Stimulated activated CD4-positive, alpha-beta T cell treated with anti-CD3 and anti-CD28 coated beads, Interleukin-4, amount 100 ng/mL, for 4 hours (primary cell): ENCODE measurements at places on chromosomes 5 and 9.

- DNase-seq, result no peak
These were observed 263.9 kb downstream of the PAPPA start for GRCh38 chr9:116417464-116417863.

DNA sequence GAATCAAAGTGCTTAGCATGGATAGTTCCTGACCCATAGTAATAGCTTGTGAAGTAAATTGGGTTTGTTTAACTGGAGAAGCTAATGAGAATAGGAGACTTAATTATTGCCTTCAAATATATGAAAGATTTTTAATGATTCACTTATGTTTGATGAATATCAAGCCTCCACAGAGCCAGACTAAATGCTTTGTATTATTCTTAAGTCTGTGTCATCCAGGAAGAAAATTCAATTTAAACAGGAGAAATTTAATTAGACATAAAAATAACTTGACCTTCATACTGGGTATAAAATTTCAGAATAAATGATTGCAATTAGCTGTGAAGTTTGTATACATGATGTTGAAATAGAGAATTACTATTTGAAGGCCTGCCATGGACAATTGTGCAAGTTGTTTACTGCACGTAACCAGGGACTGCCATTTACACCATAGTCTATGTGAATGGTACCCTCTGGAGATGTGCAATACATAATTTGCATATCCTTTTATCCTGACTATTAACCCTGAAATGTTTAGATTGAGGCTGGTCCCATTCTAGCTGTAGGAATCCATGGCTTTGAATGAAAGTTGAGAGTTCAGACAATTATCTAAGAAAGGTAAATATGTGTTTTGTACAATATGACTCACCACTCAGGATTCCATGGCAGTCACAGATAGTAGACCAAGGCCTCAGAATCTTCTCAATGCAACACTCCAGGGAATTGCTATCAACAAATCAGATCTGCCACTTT lies 133.5 kb upstream of the IL12B start:
- DNase-seq, result no peak

DNA sequence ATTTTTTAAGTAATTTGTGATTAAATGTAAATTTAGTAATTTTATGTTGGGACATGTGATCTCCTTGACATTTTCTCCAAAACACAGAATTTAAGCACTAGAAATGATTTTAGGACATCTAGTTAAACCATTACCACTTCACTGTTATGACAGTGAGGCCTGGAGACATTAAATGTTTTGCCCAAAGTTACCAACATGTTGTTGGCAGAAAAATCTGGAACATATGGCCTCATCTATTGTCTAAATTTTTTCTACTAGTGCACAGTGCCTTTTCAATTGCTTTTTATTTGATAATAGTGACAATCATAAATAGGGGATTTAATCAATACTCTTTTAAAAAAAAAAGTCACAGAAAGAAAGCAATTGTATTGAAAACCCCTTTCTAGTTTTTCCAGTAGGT lies 45.6 kb downstream of the PIK3R1 start:
- DNase-seq, result no peak

GRCh38 chr5:110757118-110757729 lies 18.4 kb downstream of the SLC25A46 start:
- DNase-seq, result no peak

GRCh38 chr5:130884023-130884422 lies 281.0 kb downstream of the HINT1 start:
- DNase-seq, result no peak

DNA sequence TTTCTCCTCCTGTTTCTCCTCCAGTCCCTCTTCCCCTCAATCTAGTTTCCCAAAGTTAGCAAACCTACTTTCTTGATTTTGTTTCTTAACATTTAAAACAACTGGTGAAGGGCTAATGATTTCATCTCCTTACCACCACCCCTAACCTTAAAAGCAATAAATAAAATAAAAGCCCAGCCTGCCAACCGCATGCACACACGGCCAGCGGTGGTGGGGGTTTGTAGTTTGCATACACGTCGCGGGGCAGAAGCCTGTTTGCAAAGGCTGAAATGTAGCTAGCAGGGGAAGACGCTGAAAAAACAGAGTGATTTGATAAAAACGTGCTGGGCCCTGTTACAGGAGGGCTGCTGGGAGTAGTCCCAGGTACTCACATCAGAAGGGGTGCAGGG lies 1.9 kb upstream of the DMRT2 start:
- no peak for DNase-seq

- no peak for DNase-seq
These were observed 49.5 kb downstream of the COL5A1 start for GRCh38 chr9:134690946-134691694.

GRCh38 chr9:90514877-90515276 lies 127.7 kb downstream of the DIRAS2 start:
- DNase-seq, result no peak
